Uterus (tissue), 4 donors: ENCODE measurements at places on chromosomes 12 and 14. TPM values are rescaled to one million over a fixed set of nuclear protein-coding genes. Genes with fewer than 3 reads are reported as not detected.

TAS2R7 gene
- not detected for total RNA-seq

TSHR gene
- total RNA-seq: 0.73 TPM

PLCZ1 gene
- total RNA-seq: not detected

WDHD1 gene
- total RNA-seq: 20.0 TPM

KRT77 gene
- not detected for total RNA-seq

OR6C1 gene
- total RNA-seq: not detected

TMEM253 gene
- 0.85 TPM for total RNA-seq

L2HGDH gene
- 0.29 TPM for total RNA-seq

SDR9C7 gene
- not detected for total RNA-seq

INHBE gene
- not detected for total RNA-seq

ANKRD13A gene
- 32.5 TPM for total RNA-seq

PNMA1 gene
- total RNA-seq: 21.2 TPM

REM2 gene
- 1.6 TPM for total RNA-seq

DNA sequence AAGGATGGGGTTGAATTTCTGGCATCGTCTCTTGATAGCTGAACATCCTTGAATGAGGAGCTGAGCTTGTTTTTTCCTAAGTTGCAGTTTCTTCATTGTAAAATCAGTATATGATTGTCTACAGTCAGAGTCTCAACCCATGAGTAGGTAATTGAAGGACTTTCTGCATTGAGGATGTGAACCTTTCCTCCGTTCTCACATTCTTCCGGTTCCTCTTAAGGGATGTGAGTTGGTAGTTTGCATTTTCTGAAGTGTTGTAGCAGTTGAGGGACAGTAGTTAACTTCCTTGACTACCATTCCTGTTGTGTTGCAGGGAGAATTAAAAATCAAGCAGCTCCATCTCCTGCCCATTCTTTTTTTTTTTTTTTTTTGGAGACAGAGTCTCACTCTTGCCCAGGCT is 19.1 kb downstream of the TPCN1 start:
- no peak for DNase-seq

DNA sequence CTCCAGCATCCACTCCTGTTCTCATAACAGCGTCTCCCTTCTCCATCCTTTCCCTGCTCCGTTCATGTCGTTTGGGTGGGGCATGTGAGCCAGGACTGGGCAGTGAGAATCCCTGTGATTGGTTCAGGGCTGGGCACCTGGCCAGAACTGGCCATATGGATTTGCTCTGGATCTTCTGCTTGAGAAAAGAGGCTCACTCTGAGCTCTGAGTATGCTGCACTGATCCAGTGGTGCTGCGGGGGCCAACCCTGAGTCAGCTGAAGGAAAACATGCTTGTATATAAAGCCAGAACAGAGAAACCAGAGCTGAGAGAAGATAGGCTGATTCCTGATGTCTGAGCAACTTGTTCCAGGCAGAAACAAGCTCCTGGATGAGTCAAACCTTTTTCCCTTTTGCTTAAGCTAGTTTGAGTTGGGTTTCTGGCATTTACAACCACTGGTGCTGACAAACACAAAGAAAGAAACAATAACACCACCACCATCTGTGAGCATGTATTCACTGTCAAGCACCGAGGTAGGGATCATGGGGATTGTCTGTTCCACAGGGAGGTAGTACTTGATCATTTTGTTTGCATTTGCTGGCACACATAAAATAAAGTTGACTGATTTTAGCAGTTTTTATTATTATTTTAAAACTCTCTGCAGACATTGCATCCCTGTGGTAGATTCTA is 14.0 kb upstream of the HPD start:
- DNase-seq: peak; percentile 64

GRCh38 chr14:103199124-103199523 is 75.9 kb downstream of the TNFAIP2 start:
- peak; percentile 64 for DNase-seq

DNA sequence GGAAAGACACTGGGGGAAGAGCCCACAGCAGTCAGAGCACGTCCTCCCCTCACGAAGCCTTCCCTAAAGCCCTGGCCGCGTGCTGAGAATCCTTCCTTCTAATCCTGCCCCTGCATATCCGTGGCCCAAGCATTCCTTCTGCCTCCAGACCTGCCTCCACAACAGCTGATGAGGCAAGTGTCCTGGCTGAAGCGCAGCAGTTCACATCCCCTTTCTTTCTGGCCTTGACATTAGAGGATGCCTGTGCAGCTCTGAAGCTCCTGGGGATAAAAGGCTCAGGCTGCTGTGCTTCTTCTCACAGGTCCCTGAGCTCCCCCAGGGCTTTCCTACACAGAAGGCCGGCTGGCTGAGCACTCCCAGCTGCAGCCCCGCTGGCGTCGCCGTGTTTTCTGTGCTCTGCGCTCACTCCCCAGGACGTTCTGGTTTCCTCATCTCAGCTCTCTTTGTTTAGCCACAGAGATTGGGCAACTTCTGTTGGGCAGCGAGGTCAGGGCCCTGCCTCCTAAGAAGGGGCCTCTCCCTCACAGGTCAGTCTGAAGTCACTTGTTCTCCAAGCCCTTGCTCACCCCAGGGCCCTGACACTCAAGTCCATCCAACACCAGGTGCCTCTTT is 45.8 kb downstream of the NINJ2 start:
- no peak for DNase-seq

DNA sequence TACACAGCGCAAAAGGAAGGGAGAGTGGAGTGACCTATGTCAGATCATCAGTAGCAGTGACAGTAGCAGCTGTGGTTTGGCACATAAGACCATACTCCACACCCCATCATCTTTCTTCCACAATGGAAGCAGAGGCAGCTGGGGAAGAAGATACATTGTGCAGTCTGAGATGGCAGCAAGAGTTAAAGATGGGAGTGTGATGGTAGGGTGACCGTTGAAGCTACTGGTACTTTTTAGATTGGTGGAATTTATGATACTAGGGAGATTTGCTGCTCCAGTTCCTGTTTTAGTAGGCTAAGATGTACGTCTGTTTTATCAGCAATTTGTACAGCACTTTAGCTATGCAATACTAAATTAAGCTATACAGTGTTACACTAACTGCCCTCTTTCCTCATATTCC is 291.0 kb downstream of the FUT8 start:
- DNase-seq: no peak

DNA sequence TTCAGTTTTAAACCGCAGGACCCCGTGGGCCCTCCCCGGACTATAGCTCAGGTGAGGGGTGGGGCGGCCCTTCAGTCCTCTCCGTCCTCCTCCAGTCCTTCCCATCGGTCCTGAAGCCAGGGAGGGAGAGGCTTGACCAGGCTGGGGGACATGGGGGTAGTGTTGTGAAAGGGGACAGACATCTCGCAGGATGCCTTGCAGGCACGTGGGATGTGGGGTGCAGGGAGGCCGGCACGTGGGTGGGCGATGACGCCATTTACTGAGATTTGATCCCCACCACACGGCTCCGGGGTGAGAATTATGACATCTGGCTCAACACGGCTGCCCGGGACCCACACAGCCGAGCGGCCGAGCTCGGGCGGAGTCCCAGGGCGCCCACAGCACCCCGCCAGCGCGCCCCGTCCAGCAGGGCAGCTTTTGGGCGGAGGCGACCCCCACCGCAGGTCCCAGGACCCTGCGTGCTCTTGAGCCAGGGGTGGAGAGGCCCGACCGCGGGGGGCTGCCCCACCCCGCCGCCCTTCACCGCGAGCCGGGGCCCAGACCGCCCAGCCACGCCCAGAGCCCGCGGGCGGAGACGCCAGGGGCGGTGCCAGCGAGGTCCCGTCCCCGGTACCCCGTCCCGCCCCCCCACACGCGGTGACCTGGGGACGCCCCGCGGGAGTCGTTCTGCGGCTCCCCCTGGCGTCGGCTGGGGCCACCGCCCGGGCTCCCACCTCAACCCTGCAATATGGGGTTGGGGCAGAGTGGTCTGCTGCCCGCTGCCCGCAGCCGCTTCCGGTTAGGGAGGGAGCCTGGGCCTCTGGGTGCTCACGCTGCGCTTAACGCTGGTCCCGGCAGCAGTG is 3.3 kb upstream of the EXOC3L4 start:
- peak; percentile 61 for DNase-seq

DNA sequence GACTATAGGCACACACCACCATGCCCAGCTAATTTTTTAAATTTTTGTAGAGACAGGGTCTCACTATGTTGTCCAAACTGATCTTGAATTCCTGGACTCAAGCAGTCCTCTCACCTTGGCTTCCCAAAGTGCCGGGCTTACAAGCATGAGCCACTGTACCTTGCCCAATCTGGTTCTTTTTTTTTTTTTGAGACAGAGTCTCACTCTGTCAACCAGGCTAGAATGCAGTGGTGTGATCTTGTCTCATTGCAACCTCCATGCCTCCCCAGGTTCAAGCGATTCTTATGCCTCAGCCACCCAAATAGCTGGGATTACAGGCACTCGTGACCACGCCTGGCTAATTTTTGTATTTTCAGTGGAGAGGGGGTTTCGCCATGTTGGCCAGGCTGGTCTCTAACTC is 15.4 kb downstream of the MRPL42 start:
- no peak for DNase-seq

DNA sequence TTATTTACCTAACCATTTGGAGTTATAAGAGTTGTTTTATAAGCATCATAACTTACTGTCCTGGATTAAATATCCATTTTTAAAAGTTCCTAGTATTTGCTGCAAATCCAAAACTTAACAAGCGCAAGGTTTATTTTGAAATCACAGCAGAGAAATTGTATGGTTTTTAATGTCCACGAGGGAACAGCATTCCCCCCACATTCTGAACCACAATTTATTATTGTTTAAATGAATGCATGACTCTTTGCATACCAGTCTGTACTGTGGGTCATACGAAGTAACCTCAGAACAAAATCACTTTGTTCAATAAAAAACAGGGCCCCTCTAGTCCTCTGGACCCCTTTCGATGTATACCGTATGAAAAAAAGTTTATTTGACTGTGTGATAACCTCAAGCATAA is 75.9 kb downstream of the DACT1 start:
- no peak for DNase-seq

DNA sequence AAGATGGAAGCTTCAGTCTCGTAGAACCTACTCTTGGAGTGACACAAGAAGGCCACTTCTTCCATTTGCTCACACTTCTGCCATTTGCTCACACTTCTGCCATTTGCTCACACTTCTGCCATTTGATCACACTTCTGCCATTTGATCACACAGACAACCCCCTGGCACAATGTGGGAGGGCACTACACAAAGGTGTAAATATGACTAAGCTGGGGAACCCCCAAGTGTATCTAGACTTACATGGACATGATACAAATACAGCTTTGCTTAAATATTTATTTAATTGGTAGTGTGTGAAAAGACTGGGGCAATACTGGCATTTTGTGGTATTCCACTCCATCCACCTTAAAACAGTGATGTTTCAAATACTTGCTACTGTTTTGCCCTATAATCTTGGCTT is 296.2 kb upstream of the PPFIA2 start:
- no peak for DNase-seq

GRCh38 chr12:54033980-54034784 is 1.3 kb downstream of the HOXC5 start:
- no peak for DNase-seq

DNA sequence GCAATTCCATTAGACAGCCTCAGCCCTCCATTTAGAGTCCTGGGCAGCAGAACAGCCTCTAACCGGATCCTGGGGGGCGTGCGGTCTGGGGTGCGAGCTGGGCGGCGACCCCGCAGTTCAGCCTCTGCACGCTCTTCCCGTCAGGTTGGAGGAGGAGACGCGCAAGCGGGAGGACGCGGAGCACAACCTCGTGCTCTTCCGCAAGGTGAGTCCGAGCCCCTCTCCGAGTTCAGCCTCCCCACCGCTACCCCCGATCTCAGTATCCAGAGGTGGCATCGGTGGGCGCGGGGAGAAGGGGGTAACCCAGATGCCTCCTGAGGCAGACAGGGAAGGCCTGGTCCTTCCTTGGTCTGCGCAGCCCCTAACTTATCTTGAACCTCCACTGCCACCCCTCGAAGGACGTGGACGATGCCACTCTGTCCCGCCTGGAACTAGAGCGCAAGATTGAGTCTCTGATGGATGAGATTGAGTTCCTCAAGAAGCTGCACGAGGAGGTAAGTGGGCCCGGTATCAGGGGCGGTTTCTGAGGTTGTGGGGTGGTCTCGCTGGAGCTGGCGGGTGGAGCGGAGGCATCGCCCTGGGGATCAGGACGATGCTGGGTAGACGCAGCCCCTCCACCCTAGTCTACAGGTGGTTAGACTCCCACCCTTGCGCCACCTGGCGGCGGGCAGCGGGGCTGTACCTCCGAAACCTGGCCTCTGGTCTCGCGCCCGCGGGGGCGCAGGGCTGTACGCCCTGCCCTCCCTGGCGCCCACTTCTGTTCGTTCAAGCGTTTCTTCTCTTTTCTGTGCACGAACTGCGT is 1.3 kb downstream of the PRPH start:
- no peak for DNase-seq

GRCh38 chr14:92690171-92691011 is 58.0 kb downstream of the LGMN start:
- peak; percentile 40 for DNase-seq

- DNase-seq: no peak
These were observed 1.4 kb downstream of the NIN start for GRCh38 chr14:50829489-50830043.
